Stimulated activated CD4-positive, alpha-beta T cell treated with anti-CD3 and anti-CD28 coated beads, Interleukin-4, amount 100 ng/mL, for 4 hours (primary cell): ENCODE measurements at places on chromosomes 6 and 20.
A peak's percentile ranks its signal among the peaks of the same experiment; 100 is the strongest.

- no peak for DNase-seq
Measured at GRCh38 chr6:14828201-14828611, 417.7 kb upstream of the JARID2 start.

GRCh38 chr6:163579880-163580295 lies 165.4 kb downstream of the QKI start:
- DNase-seq, result no peak

- DNase-seq, result no peak
Measured at GRCh38 chr20:57425150-57426013, 34.2 kb downstream of the RBM38 start.

- no peak for DNase-seq
Measured at GRCh38 chr20:48921883-48922820, 641 bp downstream of the ARFGEF2 start.

DNA sequence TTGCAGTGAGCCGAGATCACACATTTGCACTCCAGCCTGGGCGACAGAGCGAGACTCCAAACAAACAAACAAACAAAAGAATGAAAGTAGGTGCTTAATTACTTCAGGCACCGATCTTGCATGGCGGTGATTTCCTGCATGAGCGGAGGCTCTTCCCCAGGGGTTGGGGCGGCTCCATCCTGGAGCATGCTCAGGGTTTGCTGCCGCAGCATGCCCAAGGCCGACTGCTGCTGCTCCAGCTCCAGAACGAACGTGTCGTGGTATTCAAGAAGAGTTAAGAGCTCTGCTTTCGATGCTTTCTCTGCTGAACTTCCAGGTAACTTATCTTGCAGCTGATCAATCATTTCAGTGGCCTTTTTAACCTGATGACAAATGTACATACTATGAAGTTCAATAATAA lies 313.8 kb downstream of the SYNE1 start:
- no peak for DNase-seq

DNA sequence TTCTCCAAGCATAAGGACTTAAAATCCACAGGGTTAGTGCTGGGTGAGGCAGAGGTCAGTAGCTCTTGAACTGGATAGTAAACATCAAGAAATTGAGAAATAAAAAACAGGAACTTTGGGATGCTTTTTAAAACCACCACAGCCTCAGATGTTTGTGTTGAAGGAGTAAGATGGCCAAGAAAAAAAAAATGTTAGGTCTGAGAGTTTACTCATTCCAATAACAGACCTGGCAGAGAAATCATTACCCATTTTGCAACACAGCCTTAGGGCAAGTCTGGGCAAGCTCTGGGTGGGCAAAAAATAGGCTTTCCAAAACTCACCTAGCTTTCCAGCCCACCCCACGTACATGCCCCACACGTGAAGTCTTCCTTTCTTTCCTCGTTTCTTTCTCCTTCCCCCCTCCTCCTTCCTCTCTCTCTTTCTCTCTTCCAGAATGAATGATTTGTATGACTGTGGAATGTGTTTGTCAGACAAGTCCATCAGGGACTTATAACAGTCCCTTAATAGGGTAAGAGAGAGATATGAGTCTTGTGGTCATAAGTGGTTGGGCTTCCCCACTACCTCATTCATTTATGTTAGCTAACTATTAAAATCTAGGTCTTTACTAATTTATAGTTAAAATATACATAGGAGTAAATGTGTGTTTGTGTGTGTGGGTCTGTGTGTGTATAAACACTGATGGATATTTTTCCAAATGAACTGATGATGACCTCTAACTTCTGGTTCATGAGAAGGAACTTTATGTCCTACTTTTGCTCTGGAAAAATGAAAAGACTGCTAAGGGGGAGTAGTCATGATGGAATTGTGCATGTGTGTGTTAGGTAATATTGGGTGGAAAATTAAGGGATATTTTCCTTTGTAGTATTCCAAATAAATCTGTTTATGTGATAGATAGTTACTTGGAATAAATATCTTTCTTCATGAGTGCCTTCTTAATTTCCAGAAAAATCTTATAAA lies 18.0 kb upstream of the DSE start:
- no peak for DNase-seq

DNA sequence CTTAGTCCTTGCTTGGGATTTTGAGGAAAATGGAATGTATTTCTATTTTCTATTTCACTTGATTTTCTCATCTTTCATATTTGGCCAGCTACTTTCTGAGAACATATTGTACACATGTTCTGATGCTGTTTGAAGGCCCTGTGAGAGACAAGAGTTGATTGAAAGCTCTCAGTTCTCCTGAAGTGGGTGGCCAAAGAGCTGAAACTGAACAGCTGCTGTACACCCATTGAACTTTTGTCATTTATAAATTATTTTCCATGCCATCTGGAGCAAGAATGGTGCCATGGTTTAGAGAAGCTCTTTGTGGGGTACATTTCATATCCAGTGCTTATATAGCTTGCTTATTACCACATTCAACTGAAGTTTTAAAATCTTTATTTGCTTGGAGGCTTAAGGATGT lies 298.3 kb downstream of the PRL start:
- DNase-seq, result no peak

DNA sequence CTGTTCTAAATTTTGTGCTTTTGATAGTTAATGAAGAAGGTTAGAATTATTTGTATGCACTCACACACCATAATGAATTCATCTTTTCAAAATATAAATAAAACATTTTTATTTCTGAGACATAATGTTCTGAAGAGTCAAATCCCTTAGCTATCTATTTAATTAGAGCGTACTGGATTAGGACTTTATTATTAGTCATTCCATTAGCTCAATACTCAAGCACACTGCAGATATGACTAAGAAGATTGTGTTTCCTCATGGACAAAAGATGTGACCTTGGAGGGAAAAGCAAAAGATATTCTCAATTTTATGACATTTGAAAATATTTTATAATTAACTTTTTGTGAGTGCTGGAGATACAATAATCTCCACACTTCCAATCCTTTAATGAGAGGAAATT lies 666.4 kb downstream of the CD109 start:
- DNase-seq, result no peak

DNA sequence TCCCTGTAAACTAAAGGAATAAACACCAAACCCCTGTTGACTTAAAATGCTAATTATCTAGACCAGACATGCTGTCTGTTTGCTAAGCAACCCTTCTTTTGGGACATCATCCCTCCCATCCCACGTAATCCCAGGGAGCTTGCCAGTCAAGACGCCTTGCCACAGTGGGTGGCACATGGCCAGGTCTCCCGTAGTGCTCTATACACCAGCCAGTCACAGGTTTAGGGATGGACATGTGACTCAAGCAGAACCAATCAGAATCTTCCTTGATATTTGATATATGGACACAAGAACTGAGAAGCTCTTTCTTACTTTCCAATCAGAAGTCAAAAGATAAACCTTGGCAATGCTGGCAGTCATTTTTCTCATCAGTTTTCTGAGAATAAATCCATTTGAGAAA lies 60.0 kb downstream of the CNKSR3 start:
- no peak for DNase-seq

GRCh38 chr6:87700397-87701343 lies 1.4 kb downstream of the AKIRIN2 start:
- DNase-seq, result peak; percentile 41

GRCh38 chr6:90110971-90111370 lies 185.7 kb downstream of the BACH2 start:
- DNase-seq, result peak; percentile 24

DNA sequence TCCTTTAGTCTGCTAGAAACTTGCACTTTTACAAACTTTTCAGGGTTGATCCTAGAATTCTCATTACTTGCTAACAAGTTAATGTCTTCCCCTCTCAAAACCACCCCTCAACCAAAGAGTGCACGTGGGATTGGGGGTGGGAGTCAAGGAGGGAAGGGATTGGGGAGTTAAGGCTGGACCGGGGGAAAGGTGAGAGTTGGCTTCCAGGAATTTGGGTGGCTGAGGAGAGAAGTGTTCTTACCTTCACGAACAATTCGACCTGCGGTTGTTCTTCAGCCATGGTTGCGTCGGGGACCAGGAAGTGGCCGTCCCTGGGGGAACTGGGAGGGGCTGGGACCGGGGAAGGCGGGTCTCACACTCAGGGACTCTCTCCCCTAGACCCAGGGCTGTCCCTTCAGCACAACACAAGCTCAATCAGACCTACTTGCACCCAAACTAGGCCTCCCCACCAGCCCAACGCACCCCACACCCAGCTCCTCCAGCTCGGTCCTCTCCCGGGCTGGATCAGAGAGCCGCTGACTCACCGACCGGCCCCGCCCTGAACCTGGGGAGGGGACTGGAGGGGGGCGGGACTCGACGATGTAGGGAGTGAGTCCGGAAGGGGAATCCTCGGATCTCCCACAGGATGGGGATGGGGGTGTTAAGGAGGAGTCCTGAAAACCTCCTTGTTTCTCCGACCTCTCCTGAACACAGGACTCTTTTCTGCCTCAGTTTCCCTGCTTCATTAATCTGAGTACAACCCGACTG lies at the start of gene CLIC1:
Gene CLIC1, minus strand, starts transcription at position 510 of the 747 bp plus-strand sequence. Its CDS starts 230 bp downstream, at position 280.
- peak; percentile 78 for DNase-seq

DNA sequence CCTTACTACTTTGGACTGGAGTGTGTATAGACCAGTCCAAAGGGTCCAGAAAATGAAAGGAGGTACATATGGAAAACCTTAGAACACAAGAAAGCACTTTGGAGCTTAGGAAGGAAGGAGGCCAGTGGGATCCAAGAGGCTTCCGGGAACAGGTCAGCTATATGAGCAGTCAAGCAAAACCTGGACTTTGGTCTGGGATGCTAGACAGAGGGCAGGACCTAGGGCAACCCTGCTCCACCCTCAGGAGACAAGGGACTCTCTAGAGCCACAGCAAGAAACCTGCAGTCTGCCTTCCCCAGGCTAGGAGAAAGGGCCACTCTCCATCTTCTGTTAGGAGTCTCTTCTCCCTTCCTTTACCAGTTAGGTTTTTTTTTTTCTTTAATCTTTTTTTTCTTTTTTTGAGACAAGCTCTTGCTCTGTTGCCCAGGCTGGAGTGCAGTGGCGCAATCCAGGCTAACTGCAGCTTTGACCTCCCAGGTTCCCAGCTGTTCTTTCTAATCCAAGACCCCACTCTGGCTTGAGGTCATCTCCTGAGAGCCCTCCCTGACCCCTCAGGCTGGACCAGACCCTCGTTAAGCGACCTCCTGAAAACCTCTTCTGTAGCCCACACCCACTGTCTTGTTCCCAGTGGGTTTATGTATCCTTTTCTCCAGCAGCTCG lies 4.6 kb downstream of the KCNK5 start:
- DNase-seq, result no peak

DNA sequence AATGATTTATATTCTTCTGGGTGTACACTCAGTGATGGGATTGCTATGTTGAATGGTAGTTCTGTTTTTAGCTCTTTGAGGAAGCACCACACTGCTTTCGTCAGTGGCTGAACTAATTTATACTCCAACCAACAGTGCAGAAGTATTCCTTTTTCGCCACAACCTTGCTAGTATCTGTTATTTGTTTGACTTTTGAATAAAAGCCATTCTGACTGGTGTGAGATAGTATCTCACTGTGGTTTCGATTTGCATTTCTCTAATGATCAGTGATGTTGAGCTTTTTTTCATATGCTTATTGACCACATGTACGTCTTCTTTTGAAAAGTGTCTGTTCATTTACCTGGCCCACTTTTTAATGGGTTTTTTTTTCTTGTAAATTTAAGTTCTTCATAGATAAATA lies 583.8 kb upstream of the ARID1B start:
- DNase-seq, result no peak

DNA sequence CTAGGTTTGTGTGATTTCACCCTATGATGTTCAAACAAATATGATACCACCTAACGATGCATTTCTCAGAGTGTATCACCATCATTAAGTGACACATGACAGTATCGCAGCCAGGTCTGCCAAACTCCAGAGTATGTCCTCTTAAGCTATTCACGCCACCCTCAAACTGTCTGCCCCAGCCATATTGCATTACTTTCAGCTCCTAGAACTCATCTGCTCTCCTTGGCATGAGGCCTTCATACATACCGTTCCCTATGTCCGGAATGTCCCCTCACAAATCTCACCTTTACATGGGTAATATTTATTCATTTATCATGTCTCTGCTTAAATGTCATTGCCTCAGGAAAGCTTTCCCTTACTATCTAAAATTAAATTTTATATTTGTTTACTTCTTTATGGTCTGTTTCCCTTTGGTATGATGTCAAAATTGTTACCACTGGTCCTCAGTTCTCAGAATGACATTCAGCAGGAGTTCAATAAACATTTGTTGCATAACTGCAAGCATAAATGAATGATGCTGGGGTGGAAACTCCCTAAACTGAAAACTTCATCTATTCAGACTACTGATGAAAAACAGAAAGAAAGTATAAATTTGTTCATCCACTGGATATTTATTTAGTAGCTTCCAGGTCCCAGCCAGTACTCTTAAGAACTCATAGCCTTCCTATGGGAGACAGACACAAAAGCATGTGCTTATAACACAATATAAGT lies 3.2 kb downstream of the SESN1 start:
- DNase-seq, result no peak

- peak; percentile 61 for DNase-seq
Measured at GRCh38 chr6:158649289-158650143, at the start of gene SYTL3. Gene SYTL3, plus strand, starts transcription at chr6:158650054. Its CDS starts 13,215 bp downstream, at chr6:158663269.

GRCh38 chr20:44792796-44793195 lies 17.6 kb downstream of the RIMS4 start:
- no peak for DNase-seq

DNA sequence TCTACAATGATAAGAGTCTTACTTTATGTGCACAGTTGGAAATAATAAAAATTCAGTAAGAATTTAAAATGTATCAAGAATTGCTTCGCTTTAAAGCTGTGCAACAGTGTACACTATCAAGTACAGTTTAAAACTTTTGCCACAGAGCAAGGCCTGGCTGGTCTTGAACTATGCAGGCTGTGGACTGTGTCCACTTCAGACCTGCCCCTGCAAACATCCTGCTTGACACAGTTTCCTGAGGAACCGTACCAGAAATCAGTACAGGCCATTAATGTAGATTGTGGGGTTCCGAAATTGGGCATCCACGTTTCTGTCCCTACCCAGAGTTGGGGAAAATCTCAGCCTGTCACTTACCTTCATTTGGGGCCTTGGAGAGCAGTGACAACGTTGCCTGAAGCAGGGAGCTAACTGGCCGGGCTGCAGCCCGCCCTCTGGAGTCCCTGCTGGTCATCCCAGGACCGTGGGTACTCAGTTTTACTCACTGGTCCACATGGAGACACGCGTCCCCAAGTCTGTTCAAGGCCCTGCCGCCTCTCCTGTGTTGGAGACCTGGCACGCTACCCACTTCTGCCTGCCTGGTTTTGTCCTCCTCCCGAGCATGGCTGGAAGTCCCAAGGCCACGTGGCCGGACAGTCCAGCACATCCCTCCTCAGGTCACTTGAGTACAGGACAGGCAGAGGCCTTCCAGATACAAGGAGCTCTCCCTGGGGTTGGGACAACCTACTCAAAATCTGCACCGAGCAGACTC lies 8.4 kb downstream of the NINL start:
- no peak for DNase-seq

- no peak for DNase-seq
Measured at GRCh38 chr6:14321992-14322772, 204.6 kb downstream of the CD83 start.

DNA sequence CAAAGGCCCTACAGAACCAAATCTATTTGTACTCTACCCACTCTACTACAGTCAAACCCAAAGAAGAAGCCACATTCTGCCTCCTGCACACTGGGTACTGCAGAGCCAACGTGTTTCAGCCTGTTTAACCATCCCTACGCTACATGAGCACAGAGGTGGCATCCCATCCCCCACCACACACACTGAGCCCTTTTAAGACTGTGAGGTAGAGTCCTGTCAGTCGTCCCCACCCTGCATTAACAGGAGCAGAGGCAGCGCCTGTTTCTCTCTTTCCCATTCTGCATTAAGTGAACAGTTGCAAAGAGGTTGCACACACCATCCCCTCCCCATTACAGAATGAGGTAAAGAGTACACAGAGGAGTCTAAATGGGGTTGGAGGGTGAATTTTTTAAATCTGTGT lies 5.2 kb upstream of the RSPH4A start:
- no peak for DNase-seq
